Thoracic aorta (tissue), 2 donors: ENCODE measurements at places on chromosomes 3 and 15. TPM values are rescaled to one million over a fixed set of nuclear protein-coding genes. Genes with fewer than 3 reads are reported as not detected.

GRCh38 chr15:94259121-94259751 is 27.9 kb downstream of the MCTP2 start:
- DNase-seq = no peak

DNA sequence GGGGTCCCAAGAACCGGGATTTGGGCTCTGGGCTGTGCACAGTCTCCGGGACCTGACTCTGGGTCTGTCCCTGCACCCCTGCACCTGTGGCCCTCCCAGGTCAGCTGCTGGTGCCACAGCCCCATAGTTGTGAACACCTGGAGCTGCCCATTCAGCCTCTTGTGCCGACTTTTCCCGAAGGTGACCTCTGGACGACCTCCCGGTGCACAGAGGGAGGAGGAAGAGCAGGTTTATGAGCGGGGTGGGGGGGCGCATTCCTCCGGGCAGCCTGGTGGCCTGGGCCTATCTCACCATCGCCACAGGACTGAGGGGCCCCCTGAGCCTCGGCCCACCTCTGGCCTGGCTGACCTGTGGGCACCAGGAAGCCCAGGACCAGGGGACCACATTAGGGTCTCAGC is 45.3 kb downstream of the DNAJB8 start:
- no peak for DNase-seq

- no peak for DNase-seq
Measured at GRCh38 chr3:46604127-46604526, 8.2 kb upstream of the FAM240A start.

- no peak for DNase-seq
Measured at GRCh38 chr3:152459118-152459515, 190.4 kb downstream of the MBNL1 start.

- DNase-seq = no peak
Measured at GRCh38 chr3:64726414-64727090, 38.8 kb upstream of the ADAMTS9 start.

DNA sequence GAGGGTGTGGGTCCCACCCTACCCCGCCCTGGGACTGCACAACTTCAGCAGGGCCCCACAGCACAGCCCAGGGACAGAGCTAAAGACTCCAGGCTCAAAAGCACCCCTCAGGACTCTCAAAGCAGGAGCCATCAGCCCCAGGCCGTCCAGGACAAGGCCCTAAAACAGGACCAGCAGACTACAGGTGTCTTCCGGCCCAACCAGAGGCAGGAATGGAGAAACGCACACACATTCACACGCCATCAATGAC is 26.1 kb downstream of the ATRIP start:
- no peak for DNase-seq

- no peak for DNase-seq
Measured at GRCh38 chr3:36257158-36257852, 123.0 kb upstream of the STAC start.

CSTA gene
- not detected for total RNA-seq

CELSR3 gene
- total RNA-seq = 3.0 TPM

SLC12A8 gene
- total RNA-seq = 3.0 TPM
